Activated naive CD8-positive, alpha-beta T cell treated with anti-CD3 and anti-CD28 coated beads, Interleukin-2, amount 50 U/mL, for 16 hours (primary cell): ENCODE measurements at places on chromosomes 4 and X.

DNA sequence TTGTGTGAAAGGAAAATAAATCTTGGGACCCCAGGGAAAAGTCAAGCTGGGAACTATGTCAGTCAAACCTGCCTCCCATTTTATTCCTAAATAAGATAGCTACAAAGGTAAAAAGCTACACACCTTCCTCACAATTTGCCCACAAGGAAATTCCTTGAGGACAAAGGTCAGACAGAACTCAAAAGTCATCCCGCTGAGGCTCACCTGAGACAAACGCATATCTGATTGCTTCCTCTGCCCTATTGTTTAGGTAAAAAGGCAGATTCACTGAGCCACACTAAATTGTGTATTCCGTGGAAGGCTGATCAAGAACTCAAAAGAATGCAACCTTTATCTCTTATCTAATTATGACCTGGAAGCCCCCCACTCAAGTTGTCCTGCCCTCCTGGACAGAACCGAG is 58.7 kb upstream of the MAML3 start:
- DNase-seq, result no peak

GRCh38 chr4:8391972-8392371 is 48.6 kb downstream of the ACOX3 start:
- no peak for DNase-seq

GRCh38 chrX:150365990-150366911 is 3.1 kb downstream of the MAMLD1 start:
- no peak for DNase-seq

- no peak for DNase-seq
Observed at GRCh38 chrX:54926978-54927377, 6.4 kb downstream of the TRO start.

- DNase-seq, result no peak
Observed at GRCh38 chrX:153903991-153904957, at the start of gene AVPR2. AVPR2 (plus strand) TSS chrX:153904673; CDS start chrX:153905146, 473 bp downstream.
